Femur (tissue), 1 donor: ENCODE measurements at places on chromosomes 12 and 14.

DNA sequence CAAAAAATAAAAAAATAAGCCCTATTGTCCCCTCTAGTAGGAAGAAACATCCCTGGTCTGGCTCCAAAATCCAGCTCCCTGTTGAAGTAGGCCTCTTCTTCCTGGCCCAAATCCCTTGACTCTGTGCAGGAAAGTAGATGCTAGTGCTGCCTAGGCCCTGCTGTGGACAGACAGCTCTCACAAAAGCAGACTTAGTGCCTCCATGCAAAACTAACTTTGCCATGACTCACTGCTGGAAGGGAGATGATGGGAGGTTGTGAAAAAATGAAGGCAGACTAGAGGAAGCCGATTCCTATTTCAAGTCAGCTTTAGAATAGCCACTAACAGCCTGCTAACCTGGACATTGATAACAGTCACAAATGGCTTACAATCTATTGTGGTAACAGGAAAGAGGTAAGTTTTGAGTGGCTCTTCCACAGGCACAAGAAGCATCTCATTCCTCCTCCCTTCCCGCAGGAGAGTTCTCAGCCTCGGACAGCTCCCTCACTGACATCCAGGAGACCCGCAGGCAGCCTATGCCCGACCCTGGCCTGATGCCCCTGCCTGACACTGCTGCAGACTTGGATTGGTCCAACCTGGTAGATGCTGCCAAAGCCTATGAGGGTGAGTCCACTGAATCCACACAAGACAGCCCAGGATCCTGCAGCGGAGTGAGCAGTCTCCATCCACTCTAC, 198.9 kb upstream of the RGS6 start:
- DNase-seq = no peak

- peak; percentile 36 for DNase-seq
Observed at GRCh38 chr12:130418251-130418650, 80.6 kb downstream of the PIWIL1 start.

GRCh38 chr14:60315196-60315990, 66.4 kb downstream of the PPM1A start:
- no peak for DNase-seq

DNA sequence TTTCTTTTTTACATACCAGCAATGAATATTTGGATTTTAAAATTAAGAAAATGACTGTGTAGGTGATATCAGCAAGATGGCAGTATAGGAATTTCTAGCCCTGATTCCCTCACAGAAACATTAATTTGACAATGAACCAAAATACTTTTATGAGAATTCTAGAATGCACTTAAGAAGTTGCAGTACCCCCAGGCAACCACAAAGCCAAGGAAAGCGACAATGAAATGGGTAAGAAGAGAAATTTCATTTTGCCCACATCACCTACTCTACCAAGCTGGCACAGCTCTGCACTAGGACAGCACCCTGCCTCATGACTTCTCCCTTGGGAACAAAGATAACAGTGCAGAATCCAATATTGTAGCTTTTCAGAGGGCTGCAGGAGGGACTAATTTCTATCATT, 6.6 kb downstream of the OR9K2 start:
- DNase-seq = no peak

DNA sequence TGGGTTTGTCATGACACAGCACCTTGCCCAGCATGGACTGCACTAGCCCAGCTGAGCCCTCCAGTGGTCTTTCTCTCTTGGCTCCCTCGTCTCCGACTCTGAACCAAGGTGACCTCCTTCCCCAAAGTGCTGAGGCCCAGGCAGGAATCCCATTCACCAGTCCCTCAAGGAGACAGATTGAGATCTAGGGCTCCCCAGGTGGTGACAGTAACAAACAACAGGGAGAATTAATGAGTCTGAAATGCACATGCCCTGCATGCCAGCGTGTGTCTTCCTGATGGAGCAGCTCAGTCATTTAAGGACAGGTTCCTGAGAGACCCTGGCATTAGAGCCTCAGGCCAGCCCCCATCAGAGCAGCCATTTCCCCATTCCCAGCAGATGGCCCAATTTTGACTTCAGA, 51.4 kb upstream of the OAS1 start:
- no peak for DNase-seq

GRCh38 chr12:4178424-4179170, 95.0 kb upstream of the CCND2 start:
- no peak for DNase-seq

GRCh38 chr14:25108959-25109358, 59.0 kb upstream of the STXBP6 start:
- peak; percentile 32 for DNase-seq

DNA sequence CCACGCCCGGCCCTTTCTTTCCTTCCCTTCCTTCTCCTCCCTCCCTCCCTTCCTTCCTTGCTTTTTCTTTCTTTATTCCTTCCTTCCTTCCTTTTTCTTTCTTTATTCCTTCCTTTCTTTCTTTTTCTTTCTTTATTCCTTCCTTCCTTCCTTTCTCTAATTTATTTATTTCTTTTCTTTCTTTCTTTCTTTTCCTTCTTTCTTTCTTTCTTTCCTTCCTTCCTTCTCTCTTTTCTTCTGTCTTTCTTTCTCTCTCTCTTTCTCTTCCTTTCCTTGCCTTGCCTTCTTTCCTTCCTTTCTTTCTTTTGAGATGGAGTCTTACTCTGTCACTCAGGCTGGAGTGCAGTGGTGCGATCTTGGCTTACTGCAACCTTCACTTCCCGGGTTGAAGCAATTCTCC, 15.9 kb downstream of the CCDC177 start:
- DNase-seq = no peak

DNA sequence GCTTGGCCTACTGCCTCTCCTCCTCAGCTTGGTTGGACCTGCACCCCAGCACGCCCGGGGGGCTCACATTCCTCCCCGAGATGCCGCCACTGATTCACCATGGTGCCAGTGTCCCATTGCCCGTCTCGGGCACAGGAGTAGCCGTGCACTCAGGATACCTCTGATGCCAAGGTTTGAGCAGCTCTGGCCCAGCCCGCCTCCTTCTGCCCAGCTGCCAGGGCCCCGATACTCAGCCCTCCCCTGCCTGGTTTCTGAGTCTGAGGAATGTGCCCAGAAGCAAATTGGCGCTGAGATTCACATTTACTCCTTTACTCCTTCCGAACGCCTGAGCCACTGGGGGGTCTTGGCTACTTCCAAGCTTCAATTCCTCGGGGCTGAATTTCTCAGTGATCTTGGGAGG, 63.5 kb downstream of the NINJ2 start:
- DNase-seq = no peak

- no peak for DNase-seq
Observed at GRCh38 chr14:54102051-54102456, 145.4 kb upstream of the BMP4 start.

GRCh38 chr12:49622501-49623141, 740 bp upstream of the PRPF40B start:
- peak; percentile 43 for DNase-seq

DNA sequence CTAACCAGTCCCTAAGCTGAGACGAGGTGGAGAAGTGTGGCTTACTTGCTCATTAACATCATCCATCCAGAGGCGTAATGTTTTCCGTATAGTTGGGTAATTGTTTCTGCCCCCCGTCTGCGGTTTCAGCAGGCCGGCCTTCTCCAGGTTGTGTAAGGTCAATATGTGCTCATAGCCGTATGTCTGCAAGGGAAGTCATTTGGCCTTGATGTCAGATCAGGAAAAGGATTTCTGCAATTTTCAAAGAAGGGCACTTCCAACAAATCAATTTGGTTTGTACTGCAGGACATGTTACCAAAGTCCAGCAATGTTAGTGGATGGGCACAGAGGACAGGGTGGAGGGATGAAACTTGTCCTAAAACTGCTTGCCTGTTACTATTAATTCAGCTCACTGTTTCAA, 9.9 kb upstream of the DIABLO start:
- no peak for DNase-seq

DNA sequence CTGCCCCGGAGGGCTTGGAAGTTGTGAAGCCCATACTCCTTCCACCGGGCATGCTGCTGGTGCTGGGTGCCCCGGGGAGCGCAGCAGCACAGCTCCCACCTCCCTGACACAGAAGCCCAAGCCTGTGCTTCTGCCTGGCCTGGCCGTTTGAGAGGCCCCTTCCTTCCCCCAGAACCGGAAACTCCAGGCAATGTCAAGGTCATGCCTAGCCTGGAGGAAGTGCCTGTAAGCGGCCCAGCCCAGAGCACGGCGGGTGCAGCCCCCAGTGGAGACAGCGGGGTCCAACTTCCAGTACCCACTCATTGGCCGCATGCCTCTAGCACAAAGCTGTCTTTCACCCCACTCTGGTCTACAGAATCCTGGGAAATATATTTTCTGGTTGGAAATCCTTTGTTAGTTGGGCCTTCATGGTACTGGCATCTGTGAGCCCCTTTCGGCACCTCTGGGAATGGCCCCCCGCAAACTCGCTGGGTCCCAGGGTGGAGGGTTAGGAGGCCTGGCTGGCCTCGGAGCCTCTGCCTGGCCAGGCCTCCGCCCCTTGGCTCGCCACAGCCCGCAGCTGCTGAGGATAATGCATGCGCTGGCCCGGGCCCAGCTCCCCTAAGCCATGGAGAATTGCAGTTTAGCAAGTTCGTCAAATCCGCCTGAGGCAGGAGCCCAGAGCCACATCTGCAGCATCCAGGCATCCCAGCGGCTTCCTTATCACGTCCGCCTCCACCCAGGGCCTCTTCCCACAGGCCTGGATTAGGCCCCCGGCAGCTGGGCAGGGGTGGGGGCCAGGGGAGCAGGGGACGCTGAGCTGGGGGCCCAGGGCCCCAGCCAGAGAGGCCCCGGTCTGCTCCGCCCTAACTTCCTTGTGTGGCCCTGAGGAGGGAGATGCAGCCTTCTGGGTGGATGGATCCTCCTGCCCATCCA, 48.9 kb upstream of the DLK1 start:
- DNase-seq = peak; percentile 95

DNA sequence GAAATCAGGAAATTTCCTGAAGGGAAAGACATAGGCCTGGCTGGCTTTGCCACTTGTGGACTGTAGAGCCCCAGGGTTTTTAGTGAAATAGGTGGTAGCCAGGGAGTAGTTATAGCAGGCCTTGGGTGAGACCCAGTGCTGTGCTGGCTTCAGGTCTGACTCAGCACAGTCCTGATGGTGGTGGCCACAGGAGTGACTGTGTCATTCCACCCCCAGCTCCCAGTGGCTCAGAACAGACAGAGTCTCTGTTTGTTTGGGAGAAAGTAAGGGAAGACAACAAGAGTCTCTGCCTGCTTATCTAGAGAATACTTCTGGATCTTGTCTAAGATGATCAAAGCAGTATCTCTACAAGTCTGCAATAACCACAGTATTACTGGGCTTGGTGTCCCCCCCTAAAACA, 27.5 kb upstream of the OR6J1 start:
- no peak for DNase-seq

GRCh38 chr12:30462249-30462648, 233.4 kb downstream of the IPO8 start:
- DNase-seq = no peak

- no peak for DNase-seq
Observed at GRCh38 chr14:27114180-27114579, 516.3 kb upstream of the NOVA1 start.

- no peak for DNase-seq
Observed at GRCh38 chr14:80493620-80494019, 282.3 kb upstream of the DIO2 start.

DNA sequence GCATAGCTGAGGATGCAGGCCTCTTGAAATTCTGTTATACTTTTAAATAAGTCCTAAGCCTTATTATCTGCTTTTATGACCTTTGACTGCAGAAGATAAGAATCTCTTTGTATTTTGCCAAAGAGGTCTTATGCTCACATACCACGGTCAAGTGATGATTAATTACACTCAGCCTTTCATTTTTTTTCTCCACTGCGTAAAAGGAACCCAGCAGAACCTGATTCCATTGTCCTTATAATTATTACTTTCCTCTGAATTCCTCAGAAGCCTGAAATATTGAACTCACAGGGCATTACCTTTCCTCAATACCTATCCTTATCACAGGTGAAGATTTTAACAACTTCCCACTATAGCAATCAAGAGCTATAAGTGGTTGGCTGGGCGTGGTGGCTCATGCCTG, 498.7 kb upstream of the RPL10L start:
- no peak for DNase-seq

- no peak for DNase-seq
Observed at GRCh38 chr12:67356380-67356774, 87.2 kb downstream of the CAND1 start.

- DNase-seq = no peak
Observed at GRCh38 chr14:85079842-85080730, 449.9 kb upstream of the FLRT2 start.

DNA sequence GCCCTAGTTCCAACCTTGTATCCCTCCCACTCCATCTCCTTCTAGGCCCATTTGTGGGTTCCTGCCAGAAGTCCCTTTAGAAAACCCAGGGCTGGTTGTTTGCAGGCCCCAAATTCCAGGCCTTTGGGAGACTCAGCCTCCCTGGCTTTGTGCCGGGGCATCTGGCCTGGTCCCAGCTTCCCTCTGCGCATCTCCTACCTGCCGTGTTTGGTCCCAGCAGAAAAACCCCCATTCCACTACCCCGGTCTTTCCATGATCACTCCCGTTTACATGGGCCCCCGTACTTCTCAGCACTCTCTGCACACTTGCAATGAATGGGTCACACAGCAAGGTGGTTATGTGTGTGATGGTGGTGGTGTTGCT, 15.3 kb downstream of the KMT5A start:
- DNase-seq = no peak

DNA sequence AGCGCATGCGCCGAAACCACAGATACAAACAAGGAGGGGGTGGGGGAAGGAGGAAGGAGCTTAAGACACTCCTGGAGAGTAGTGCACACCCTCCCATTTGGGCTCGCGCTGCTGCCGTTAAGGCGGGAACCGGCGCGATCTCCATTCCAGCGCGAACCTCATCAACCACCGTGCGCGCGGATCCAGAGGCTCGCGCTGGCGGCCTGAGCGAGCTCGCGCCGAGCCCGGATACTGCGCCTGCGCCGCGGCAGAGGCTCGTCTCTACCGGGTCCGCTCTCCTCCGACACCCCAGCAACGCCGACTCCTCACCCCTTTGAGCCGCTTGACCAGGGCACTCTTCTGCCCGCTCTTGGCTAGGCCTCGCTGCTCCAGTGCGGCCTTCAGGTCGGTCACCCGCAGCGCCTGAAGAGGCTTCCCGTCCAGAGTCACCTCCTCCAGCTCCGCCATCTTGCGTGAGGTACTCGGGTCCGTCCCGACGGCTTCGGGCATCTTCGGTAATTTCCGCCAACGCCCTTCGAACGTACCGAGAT, at the start of gene ACIN1:
Gene ACIN1, minus strand, starts transcription at position 471 of the 530 bp plus-strand sequence. Its CDS starts 24 bp downstream, at position 447.
- DNase-seq = peak; percentile 88

DNA sequence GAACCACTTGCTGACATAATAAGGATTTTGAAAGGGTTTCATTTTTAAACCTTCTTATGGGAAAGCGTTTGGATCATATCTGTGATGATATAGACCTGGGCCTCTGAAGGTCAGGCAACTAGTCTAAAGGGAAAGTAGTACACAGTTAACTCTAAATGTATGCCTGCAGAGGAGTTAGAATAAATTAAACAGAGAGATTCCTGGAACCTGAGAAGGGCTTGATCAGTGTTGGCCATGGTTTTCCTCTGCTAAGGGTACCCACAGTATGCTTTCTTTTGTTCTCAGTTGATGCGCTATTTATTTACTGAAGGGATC, 14.4 kb upstream of the POLR3B start:
- DNase-seq = no peak
